Stimulated activated CD8-positive, alpha-beta memory T cell treated with anti-CD3 and anti-CD28 coated beads, Interleukin-4, amount 100 ng/mL, for 1 hour (primary cell): ENCODE measurements at places on chromosomes 5 and 9.

DNA sequence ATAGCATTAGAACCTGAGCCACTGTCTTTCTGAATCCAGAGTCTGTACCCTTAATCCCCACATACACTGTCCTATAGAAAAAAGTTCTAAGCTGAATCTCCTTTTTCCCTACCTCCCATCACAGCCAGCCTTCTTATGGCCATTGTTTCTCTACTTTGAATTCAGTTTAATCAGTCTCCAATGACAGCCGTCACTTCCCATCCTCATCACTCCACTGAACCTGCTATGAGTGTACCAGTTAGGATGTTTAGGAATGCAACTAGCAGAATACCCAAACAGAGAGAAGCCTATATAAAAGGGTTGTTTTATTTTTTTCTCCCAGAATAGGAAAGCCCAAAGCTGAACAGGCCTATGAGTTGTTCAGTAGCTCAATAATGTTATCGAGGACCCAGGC, 220.4 kb upstream of the NREP start:
- no peak for DNase-seq

- DNase-seq = no peak
Observed at GRCh38 chr9:105355781-105356180, 92.1 kb upstream of the FSD1L start.

DNA sequence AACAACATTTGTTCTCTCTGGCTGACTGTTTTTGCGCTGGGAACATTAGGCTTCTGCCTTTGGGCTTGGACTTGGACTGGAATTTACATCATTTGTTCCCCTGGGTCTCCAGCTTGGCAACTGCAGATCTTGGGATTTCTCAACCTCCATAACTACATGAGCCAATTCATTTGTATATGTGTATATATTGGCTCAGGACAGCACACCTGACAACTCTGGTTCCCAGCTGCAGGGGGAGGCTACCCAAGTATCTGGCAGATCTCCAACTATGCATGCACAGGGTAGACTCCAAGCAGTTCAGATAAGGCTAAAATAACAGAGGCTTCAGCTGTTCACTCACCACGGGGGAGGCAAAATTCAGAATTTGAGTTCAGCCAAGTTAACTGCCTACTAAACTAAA, 31.6 kb upstream of the F2RL1 start:
- no peak for DNase-seq

DNA sequence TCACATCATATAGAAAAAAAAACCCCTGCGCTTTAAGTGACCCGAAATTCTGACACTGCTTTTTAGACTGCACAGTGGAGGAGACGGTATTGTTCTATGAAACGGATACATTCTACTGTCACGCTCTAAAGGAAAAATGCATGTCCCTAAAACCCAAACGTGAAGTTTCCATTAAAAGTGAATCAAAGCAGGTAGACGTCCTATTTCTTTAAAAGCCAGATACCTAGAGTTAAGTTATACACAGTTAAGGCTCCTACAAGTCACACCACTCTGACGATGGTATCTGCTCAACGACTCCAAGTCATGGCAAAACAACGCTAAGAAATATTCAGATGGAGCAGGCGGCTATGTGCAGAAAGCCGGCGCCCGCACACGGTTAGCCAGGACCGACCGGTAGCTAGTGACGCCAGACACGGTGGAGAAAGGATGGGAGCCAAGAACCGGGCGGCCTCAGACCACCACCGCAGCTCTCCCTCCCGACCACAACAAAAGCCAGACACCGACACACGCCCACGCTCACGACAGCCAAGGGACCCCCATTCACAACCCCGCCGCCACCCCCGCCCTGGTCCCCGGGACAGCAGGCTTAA, 734 bp downstream of the SKP1 start:
- DNase-seq = no peak

DNA sequence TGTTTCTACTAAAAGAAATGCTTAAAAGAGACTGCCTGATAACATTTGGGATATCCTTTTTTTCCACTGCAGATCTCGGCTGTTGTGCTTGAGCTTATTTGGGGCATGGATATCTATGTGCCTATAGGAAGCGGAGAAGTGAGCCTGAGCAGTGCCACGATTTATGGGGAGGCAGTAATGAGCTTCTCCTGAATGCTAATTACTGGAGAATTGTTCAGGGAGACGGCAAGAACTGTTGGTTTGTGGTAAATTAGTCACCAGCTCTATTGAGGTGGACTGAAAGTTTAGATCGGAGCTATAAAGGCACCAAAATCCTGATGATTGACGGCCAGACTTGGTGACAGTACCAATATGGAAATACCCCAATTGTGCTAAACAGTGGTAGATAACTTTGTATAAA, 186.5 kb downstream of the ARHGEF28 start:
- DNase-seq = no peak

GRCh38 chr9:70517926-70518610, 103.6 kb upstream of the KLF9 start:
- DNase-seq = no peak

- DNase-seq = no peak
Observed at GRCh38 chr9:24333629-24334028, 212.1 kb downstream of the IZUMO3 start.

GRCh38 chr9:76297721-76298239, 96.4 kb downstream of the RFK start:
- DNase-seq = no peak

DNA sequence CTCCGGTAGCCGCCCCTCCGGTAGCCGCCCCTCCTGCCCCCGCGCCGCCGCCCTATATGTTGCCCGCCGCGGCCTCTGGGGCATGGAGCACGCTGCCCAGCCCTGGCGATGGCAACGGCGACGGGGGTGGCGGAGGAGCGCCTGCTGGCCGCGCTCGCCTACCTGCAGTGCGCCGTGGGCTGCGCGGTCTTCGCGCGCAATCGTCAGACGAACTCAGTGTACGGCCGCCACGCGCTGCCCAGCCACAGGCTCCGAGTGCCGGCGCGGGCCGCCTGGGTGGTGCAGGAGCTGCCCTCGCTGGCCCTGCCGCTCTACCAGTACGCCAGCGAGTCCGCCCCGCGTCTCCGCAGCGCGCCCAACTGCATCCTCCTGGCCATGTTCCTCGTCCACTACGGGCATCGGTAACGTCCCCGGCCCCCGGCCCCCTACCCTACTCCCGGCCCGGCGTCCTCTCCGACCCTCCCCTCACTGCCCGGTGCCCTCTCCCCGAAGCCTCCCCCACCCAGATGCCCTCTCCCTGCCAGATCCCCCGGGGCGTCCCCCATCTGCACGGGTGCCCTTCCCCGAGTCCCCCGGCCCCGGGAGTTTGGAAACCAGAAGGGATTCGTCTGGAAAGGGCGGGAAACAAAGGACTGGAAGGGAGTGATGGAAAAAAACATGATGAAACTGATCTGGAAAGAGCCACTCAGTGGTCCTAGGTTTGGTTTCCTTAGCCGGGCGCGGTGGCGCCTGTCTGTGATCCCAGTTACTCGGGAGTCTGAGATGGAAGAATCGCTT, 417 bp downstream of the SRD5A1 start:
- DNase-seq = no peak

- DNase-seq = no peak
Observed at GRCh38 chr5:62041156-62041756, 264.8 kb upstream of the KIF2A start.

- DNase-seq = no peak
Observed at GRCh38 chr5:166369807-166370206, 1921.6 kb upstream of the WWC1 start.

DNA sequence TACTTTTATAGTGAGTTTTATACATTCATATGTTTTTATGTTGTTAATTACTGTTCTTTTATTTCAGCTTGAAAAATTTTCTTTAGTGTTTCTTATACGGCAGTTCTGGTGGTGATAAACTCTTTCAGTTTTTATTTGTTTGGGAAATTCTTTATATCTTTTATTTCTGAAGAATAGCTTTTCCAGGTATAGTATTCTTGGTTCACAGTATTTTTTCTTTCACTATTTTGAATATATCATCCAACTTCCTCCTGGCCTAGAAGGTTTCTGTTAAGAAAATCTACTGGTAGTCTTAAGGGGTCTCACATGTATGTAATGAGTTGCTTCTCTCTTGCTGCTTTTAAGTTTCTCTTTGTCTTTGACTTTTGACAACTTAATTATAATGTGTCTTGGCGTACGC, 79.4 kb downstream of the NXNL2 start:
- DNase-seq = no peak

DNA sequence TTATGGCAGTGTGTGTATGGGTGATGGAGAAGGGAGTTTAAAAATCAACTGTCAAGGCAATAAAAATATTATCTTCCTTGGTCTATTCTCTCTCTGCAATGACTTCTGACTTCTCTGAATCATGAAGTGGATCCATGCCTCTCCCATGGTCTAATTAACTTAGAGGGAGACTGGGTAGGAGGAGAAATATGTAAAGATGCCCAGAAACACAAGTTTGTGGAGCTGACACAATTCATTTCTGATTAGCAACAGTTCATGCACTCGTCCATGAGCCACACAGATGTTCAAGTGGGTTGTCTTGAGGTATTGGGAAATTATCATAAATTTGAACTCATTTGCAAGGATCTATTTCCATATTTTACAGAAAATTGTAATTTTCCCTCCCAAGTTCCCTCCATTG, 38.1 kb downstream of the INSYN2B start:
- no peak for DNase-seq

DNA sequence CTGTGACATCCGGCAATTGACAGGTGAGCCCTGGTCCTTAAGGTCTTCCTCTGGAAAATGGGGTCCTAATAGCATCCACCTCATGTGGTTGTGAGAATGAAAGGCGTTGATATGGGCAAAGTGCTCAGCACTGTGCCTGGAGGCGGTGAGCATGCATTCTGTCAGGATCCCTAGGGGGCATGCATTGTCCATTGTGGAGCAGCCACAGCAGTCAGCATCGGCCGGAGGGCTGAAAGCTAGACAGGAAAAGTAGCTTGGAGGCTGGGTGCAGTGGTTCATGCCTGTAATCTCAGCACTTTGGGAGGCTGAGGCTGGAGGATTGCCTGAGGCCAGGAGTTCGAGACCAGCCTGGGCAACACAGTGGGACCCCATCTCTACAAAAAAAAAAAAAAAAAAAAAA, 122.2 kb downstream of the LHX2 start:
- no peak for DNase-seq

DNA sequence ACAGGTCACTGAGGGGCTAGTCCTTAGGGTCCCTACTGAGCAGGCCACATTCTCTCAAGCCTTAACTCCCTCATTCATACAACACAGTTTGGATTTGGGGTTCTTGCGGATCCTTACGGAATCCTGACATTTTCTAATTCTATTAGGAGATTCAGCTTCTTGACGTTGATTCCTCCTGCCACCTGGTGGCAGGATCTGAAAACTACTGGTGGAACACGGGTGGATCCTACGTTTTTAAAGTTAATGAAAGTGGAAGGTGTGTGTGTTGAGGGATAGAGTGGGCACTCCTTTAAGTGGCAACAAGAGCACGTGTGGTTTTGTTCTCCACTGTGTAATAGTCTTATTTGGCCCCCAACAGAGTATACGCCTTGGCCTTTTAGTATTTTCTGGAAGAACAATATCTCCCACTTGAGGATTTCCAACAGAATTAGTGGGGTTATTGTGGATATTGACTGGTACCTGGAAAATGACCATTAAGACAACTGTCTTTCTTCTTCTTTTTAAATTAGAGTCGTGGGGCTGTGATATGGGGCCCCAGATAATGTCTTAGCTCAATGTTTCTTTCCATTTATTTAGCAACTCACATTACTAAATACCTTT, 25.2 kb downstream of the SLC28A3 start:
- peak; percentile 12 for DNase-seq

GRCh38 chr9:20624201-20625002, 2.1 kb upstream of the MLLT3 start:
- DNase-seq = no peak
